NCI-H82 (cell line): ENCODE measurements at places on chromosomes 6 and 20.

DNA sequence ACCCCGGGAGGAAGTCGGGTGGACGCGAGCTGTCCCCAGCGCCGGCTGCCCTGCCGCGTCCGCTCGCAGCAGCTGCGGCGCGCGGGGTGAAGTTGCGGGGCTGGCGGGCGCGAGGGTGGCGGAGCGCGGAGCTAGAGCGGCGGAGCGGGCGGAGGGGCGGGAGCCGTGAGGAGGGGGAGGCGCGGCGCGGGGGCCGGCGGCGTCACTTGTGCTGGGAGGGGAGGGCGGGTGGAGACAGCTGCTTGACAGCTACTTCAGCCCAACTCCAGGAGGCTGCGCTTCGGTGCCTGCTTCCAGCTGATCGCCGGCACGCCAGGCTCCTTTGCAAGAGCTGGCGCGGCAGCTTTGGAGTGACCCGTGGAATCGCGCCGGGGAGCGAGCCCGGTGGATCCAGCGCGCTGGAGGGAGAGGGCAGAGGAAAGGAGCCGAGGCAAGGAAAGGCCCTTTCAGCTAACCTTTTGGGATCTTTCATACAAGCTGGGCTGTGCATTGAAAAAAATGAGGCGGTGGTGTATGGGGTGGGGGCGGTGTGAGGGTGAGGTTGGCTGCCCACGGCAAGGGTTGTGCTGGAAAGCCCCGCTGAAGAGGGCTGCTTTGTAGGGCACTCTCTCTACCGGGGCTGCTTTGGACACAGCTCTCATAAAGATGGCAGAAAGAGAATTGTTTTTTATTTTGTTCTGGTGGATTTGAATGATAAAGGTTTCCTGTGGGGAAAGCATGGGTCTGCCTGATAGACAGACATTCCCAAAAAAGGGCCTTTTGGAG, 24.6 kb downstream of the RIPOR2 start:
- DNase-seq: peak; percentile 83

GRCh38 chr6:25332655-25333071, 53.5 kb downstream of the CARMIL1 start:
- DNase-seq: no peak

- no peak for DNase-seq
Observed at GRCh38 chr6:162640756-162641155, 86.8 kb downstream of the PRKN start.

DNA sequence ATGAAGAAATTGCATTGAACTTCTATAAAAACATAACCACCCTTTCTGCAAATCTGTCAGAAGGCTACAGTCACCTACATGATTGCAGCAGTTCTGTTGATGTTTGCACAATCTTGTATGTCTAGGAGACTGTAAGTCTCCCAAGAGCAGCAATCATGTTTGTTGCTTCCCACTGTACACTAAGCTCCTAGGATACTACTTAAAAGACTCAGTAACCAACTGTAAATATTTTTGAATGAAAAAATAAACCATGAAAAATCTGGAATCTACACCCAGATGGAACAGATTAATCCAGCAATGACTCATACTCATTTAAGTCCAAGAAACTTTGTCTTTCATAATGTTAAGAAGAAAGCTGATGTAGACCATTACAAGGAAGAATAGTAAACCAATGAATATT, 168.5 kb upstream of the ATXN1 start:
- no peak for DNase-seq

DNA sequence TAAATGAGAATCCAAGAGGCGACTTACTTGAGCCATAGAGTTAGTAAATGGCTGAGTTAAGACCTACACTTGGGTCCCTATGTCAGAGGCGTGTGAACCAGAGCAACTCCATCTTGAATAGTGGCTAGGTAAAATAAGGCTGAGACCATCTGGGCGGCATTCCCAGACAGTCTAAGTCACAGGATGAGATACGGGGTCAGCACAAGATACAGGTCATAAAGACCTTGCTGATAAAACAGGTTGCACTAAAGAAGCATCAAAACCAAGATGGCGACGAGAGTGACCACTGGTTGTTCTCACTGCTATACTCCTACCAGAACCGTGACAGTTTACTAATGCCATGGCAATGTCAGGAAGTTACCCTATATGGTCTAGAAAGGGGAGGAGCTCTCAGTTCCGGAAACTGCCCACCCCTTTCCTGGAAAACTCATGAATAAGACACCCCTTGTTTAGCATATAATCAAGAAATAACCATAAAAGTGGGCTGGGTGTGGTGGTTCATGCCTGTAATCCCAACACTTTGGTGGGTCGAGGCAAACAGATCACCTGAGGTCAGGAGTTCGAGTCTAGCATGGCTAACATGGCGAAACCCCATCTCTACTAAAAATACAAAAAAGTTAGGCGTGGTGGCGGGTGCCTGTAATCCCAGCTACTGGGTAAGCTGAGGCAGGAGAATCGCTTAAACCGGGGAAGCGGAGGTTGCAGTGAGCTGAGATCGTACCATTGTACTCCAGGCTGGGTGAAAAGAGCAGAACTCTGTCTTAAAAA, 43.9 kb upstream of the EEF1A1 start:
- no peak for DNase-seq

DNA sequence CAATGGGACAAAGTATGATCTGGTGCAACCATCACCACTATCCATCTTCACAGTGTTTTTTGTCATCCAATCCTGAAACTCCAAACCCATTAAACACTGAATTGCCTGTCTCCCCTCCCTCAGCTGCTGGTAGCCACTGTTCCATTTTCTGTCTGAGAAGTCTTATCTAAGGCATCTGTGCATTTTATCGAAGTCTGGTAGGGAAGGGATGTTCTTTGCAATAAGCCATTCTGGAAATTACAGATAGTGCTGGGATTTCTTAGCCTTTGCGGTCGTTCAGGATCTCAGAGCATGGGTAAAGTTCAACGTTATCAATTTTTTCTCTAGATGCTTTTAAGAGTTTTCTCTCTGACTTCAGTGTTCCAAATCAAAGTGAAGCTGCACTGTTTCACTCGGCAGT, 24.1 kb downstream of the KIF25 start:
- DNase-seq: no peak

GRCh38 chr20:50350510-50351249, 159.5 kb upstream of the PTPN1 start:
- DNase-seq: no peak

- DNase-seq: no peak
Observed at GRCh38 chr20:23179766-23180403, 93.8 kb upstream of the CD93 start.

DNA sequence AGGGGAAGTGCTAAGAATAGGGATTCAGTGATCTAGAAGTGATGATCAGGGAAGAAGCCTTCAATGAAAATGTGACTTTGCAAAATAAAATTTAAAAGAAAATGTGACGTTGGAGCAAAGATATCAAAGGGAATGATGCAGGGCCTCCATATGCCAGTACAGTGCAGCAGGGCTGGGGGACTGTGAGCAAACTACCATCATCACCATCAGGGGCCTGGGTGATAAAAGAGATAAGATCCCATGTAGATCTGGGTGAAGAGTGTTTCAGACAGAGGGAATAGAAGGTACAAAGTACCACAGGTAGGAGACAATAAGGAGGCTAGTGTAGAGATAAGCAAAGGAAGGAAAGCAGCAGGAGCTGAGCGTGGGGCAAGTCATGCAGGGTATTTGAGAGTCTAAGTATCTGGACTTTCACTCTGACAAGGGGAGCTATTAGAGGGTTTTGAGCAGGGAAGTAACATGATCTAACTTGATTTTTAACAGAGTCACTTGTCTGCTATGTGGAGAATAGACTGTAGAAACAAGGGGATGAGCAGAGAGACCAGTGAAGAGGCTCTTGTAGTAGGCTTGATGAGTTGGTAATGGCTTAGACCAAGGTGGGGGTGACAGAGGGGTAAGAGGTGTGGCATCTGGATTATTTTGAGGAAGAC, 295.6 kb downstream of the ZFAND3 start:
- no peak for DNase-seq

DNA sequence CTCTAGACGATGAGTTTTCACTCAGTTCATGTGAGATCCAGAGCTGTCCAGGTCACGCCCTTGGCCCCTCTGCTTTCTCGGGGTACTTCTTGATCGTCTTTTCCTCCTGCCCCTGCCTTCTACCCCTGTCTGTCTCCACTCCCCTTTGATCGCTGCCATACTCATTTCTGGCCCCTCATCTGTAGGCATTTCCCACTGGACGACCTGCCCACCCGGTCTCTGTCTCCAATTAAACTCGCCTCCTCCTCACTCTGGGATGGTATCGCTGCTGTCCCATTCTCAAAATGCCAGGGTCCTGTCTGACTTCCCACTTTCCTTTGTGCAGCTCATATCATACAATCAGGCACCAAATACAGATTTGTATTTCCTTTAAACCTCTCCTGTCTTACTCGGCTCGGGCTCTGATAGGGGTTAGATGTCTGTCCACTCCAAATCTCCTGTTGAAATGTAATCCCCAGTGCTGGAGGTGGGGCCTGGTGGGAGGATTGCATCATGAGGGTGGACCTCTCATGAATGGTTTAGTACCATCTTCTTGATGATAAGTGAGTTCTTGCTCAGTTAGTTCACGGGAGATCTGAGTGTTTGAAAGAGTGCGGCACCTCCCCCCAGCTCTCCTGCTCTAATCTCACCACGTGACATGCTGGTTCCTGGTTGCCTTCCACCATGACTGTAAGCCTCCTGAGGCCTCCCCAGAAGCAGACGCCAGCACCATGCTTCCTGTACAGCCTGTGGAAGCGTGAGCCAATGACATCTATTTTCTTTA, 3.5 kb upstream of the SYNJ2 start:
- no peak for DNase-seq

DNA sequence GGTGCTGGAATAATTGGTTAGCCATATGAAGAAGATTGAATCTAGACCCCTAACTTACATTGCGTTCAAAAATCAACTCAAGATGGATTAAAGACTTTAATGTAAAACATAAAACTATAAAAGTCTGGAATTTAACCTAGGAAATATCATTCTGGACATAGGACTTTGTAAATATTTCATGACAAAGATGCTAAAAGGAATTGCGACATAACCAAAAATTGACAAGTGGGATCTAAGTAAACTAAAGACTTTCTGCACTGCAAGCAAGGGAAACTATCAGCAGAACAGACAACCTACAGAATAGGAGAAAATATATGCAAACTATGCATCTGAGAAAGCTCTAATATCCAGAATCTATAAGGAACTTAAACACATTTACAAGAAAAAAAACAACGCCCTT, 45.5 kb upstream of the SLC35F1 start:
- no peak for DNase-seq

DNA sequence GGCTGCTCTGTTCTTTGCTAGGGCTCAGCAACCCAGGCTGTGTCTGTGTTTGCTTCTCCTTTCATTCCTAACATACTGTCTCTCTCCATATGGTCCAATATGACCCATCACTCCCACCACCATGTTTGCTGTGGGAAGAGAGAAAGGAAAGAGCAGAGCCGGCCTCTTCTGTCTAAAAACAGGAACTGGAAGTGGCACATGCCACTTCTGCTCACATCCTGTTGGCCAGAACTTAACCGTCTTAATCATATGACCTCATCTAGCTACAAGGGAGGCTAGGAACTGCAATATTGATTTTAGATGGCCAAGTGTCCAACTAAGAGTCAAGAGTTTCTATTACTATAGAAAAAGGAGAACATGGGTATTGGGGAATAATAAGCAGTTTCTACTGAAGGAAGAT, 212.5 kb upstream of the CHD6 start:
- DNase-seq: no peak

DNA sequence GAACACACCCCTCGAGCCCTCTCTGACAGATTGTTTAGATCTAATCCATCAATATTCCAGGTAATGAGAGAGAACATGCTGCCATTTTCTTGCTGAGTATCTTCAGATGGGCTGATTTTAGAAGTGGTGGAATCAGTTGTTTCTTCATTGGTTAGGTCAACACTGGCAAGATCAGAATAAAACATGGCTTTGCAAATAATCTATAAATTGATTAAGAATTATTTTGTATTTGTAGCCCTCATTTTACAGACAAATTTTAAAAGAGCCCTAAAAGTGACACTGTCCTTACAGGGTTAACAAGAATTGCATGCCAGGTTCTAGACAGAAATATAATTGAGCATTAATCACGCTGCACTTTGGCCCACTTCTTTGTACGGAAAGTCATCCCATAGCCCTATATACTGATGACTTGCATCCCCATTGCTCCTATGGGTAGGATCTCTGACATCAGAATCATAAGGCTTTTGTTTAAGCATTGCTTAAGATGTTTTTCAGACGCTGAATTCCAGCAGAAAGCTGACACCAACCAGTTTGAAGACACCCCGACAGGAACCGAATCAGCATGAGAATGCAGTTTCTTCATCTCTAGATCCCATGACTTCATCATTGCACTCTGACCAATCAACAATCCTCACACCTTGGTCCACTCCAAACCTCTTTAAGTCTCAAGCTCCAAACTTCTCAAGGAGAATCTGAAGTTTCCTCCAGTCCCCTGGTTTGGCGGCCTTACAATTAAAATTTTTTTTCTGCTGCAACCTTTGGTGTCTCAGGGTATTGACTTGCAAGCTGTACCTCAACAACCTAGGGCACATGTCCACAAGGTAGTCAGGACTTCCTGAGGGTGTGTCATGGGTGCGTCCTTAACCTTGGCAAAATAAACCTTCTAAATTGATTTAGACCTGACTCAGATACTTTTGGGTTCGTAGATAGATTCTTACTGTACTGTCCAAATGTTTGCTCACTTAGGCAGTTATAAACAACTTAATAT, 7.8 kb downstream of the TDP2 start:
- no peak for DNase-seq

GRCh38 chr6:54236984-54237383, 71.3 kb upstream of the TINAG start:
- DNase-seq: no peak

DNA sequence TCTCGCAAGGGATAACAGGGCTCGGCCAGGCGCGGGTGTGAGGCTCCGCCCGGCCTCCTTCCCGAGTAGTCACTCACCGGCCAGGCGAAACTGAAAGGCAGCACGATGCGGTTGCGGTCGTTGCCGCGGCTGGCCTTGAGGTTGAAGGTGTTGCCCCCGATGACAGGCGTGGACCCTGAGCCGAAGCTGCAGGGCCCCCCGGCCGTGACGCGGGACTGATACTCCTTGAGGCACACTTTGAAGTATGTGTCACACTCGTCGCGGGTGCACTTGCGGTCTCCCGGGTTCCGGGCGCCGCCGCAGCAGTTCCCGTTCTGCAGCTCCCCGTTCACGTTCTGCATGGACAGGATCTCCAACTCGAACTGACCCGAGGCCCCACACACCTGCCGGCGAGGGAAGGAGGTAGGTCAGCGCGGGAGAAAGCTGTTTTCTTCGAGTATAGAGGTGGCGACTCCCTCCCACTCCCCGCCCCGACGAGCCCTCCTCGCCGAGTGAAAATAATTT, 1.1 kb downstream of the JAG1 start:
- no peak for DNase-seq

DNA sequence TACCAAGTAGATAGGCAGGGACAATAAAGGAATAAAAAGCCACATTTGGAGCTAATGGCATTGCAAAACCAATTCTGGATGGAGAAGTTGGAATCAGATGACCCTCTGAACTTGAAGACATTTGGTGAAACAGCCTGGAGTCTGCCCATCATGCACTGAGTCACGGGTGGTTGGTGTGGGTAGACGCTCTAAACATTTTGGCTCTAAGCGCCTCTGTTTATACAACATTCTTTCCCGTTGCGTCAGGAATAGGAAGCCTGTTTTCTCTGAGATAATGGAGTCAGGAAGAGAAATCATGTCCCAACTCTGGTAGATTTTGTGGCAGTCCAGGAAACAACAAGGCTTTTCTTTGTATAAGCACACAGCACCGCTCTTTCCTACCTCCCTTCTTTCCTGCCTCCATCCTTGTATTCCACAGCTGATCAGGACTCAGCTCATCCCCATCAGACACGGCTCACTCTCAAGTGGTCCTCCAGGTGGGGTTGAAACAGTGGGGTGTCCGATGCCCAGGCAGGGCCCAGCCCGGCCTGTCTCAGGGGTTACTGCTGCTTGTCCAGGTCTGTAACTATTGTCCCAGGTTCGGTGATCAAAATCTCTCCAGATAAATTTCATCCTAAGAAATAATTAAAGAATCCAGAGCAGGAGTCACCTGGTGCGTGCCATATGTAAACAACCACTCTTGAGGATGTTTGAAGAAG, 12.1 kb upstream of the RAMACL start:
- DNase-seq: no peak
